ENCODE measurements at places on chromosomes 13 and 19.
A peak's percentile ranks its signal among the peaks of the same experiment; 100 is the strongest.

DNA sequence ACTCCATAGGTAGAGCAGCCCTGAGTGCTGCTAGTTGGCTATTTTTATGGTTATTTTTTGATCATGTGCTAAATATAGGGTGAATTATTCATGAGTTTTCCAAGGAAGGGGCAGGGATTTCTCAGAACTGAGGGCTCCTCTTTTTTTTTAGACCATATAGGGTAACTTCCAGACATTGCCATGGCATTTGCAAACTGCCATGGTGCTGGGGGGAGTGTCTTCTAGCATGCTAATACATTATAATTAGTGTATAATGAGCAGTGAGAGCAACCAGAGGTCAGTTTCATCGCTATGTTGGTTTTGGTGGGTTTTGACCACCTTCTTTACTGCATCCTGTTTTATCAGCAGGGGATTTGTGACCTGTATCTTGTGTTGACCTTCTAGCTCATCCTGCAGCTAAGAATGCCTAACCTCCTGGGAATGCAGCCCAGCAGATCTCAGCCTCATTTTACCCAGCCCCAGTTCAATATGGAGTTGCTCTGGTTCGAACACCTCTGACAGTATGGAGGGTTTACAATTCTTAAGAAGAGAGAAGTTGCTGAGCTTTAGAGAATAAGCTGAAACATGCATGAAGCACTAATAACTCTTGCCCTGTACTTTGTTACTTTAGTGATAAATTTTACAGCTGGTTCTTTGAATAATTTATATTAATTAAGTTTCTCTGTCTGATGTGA lies 31.7 kb downstream of the CEACAM1 start:
- no peak for DNase-seq

DNA sequence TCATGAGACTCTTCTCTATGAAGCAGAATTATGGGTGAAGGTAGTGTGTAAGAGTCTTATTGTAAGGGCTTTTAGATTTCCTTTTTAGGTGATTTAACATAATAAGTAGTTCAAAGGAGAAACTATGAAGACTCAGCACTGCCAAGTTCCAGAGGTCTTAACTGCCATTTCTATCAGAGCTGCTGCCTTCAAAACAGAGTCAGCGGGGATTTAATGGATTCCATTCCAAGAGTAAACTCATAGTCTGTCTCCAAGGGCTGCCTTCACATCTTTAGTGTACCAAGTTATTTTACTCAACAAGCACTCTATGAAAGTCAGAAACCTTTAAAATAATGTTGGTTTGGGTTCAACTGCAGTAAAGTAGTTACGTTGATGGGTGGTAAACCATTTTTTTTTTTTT lies 289.6 kb upstream of the HTR2A start:
- no peak for DNase-seq

DNA sequence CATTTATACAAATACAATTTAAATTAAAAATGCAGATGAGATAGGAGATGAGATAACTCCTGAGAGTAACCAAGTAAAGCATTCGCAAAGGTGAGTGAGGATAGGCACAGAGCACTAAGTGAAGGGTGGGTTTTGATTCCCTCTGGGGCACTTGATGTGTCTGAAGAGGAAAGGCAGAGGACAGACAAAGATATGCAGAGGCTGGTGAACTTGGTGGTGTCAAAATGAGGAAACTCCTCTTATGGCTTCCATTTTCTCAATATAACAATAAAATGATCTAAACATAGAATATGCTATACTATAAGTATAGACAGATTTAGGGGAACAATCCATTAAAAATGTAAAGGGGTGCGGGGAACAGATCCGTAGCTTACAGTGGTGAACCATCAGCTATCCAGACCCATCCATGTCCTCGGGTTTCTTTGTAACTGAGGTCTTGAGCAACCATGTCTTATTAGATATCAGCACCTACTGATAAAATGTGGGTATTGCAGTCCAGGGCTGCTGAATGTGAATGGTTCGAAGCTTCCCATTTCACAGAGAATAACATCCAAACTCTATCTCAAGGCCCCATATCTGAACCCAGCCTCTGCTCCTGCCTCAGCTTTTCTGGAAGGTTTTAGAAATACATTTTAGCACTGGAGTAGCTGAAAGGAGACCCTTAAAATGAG lies 73.9 kb upstream of the SLC10A2 start:
- peak; percentile 30 for DNase-seq

GRCh38 chr19:2962018-2962670 lies 15.2 kb upstream of the TLE6 start:
- DNase-seq: peak; percentile 73

- DNase-seq: no peak
Observed at GRCh38 chr13:90800082-90800746, 547.3 kb upstream of the MIR17HG start.

- no peak for DNase-seq
Observed at GRCh38 chr13:50794226-50794625, 49.3 kb downstream of the DLEU7 start.

DNA sequence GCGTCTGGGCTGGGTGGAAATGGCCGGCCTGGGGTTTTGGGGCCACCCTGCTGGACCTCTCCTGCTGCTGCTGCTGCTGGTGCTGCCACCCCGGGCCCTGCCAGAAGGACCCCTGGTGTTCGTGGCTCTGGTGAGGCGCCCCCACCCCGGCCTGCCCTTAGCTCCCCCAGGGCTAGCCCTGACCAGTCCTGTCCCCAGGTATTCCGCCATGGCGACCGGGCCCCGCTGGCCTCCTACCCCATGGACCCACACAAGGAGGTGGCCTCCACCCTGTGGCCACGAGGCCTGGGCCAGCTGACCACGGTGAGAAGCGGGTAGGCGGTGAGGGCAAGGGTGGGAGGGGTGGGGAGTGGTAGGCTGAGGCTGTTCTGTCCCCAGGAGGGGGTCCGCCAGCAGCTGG lies at the start of gene ACP4:
ACP4 (plus strand) TSS at position 20 of the 400 bp plus-strand sequence; CDS start at position 20, 0 bp downstream.
- no peak for DNase-seq

- peak; percentile 76 for DNase-seq
Observed at GRCh38 chr19:42254089-42254849, 659 bp downstream of the ERF start.

DNA sequence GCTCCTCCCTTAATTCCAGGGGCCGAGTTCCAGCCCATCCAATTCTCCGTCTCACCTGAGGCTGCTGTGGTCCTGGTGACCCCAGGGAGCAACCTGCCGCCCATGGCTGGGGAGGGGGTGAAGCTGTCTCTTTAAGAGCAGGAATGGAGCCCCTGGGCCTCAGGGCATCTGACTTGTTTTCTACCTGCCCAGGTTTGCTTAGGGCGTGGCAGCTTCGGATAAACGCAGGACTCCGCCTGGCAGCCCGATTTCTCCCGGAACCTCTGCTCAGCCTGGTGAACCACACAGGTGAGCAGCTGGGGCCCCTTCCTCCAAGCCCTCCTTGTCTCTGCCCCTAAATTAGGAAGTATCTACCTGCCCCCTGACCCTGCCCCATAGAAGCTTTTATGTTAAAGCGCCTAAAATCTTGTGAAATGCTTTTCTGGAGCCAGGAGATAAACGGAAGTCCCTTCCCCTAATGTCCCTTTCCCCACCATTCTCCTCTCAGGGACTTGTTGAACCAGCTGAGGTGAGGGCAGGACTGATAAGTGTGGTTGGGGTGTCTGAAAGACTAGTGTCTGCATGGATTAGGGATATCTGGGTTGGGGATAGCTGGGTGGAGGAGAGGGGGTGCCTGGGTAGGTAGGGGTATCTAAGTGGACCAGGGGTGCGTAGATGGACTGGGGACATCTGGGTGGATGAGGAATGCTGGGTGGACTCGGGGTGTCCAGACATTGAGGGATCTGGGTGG lies 614 bp downstream of the FXYD3 start:
- DNase-seq: no peak

DNA sequence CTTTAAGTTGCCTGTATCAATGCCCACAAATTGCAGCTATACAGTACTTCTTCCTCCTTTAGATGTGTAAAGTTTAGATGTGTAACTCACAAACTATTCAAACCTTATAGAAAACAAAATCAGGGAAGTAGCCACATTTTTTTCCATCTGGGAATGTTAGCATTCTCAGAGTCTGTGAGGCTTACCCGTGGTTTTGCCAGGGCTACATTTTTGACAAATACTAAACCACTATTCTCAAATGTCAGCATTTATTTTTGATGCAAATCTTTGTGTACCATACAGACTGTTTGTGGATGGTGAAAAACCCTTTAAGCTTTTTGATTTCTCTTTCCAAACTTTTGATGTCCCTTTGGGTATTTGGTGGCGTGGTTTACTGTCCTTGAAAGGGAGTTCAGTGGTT lies 216.4 kb downstream of the POSTN start:
- DNase-seq: no peak

GRCh38 chr13:107976628-107977027 lies 238.7 kb downstream of the LIG4 start:
- DNase-seq: no peak

DNA sequence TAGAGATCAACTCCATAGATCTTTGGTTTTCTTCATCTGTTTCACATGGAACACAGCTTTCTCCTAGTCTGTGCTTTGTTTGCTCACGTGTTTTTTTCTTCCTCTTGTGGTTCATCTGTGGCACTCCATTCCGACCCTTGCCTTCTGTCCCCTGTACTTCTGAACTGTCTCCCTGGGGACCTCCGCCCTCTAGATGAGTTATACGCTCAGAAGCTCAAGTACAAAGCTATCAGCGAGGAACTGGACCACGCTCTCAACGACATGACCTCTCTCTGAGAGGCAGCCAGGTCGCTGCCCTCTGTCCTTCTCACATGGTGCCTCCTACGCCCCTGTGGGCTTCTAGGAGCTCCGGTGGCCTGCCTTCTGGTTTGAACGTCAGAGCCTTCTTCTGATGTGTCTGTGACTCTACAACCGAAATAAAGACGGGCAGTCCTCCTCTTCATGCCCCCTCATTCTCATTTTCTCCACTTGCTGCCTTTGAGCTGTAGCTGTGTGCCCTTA lies 16.6 kb upstream of the RAB8A start:
- DNase-seq: no peak

- DNase-seq: no peak
Observed at GRCh38 chr13:97429681-97430081, 4.3 kb upstream of the RAP2A start.

GRCh38 chr13:108342369-108343289 lies 73.1 kb downstream of the TNFSF13B start:
- no peak for DNase-seq

GRCh38 chr19:18205200-18205892 lies 1.5 kb upstream of the RAB3A start:
- peak; percentile 65 for DNase-seq

- DNase-seq: no peak
Observed at GRCh38 chr19:3302755-3303154, 63.6 kb upstream of the NFIC start.

- no peak for DNase-seq
Observed at GRCh38 chr13:114311387-114311786, 2.9 kb upstream of the CHAMP1 start.

- DNase-seq: no peak
Observed at GRCh38 chr13:39821977-39822376, 166.5 kb downstream of the COG6 start.

DNA sequence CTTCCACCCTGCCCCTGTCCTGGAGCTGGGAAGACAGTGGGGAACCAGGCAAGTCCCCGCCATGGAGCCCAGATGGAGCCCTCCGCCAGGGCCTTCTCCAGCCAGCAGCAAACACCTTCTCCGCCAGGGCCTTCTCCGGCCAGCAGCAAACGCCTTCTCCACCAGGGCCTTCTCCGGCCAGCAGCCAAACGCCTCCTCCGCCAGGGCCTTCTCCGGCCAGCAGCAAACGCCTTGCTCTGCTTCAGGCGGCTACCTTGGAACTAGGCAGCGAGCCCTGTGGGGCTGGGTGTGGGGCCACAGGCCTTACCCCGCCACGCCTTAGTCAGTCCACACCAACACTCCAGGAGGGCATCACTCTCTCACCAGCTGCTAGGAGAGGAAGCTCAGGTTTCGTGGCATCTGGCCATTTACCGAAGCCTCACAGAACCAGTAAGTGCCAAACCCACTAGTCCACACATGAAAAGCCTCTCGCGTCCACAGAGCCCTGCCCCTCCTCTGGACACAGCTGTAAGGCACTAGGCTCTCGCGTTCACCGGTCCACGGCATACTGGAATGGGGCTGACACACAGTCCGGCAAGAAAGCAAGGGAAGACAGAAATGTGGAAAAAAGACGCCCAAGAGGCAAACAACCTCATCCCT lies 41.0 kb downstream of the MLLT1 start:
- DNase-seq: no peak

DNA sequence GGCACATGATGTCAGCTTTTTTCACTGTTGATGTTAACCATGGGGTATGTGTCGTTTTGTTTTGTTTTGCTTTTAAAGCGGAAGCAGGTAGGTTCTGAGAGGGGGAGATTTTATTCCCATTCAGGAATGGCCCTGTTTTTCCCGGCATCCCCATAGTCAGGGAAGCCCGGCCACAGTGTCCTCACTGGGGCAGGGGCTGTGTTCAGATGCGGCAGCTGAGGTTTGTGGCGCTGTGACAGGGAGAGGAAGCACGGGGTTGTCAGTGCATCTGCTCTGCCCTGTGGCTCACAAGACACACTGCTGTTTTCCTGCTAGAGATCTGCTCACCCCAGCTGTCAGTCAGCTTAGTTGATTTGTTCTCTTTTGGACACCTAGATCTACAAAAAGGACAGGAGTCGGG lies 27.6 kb downstream of the ANKRD27 start:
- no peak for DNase-seq

GRCh38 chr13:60990032-60990733 lies 425.5 kb downstream of the PCDH20 start:
- DNase-seq: peak; percentile 11

- DNase-seq: no peak
Observed at GRCh38 chr13:36030670-36031331, 100.4 kb downstream of the DCLK1 start.

GRCh38 chr19:44660081-44660480 lies 11.2 kb upstream of the CEACAM19 start:
- DNase-seq: no peak

- no peak for DNase-seq
Observed at GRCh38 chr19:43455321-43456113, 9.9 kb downstream of the LYPD3 start.

- DNase-seq: peak; percentile 23
Observed at GRCh38 chr19:3270902-3271301, 46.4 kb downstream of the CELF5 start.

DNA sequence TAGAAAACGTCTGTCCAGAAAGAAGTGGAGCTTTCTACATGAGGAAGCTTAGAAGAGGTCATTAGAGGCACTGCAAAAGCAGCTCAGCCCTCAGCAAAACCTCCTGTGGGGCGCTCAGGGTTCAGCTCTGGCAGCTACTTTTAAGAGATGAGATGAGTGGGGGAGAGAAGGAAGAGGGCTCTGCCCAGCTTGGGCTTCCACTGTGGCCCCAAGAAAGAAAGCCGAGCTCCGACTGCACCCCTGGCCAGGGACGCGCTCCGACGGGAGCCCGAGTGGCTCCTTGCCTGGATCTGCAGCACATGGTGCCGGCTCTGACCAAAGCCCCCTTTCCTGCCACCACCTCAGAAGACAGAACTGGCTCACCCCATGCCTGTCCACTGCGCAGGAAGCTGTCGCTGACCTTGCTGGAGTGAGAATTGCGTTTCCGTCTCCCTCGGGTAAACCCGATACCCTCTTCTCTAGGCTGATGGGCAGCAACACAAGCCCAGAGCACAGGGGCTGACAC lies 36.4 kb downstream of the NAXD start:
- DNase-seq: no peak

DNA sequence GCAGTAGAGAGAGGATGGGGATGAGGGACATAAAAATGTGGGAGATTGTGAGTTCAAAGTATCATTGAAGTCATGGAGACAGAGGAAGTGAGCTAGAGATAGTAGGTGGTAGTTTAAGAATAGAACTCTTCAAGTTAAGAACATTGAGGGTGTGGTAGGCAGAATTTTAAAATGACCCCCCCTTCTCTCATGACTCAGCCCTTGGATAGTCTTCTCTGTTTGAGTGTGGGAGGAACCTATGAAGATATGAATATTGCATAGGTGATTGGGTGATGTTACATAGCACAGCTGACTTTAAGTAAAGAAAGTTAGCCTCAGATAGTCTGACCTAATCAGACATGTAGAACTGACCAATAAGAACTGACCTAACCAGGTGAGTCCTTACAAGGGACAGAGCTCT lies 418.6 kb downstream of the FOXO1 start:
- no peak for DNase-seq
